Body of pancreas (tissue), 4 donors: ENCODE measurements at places on chromosomes 16 and 17. TPM values are rescaled to one million over a fixed set of nuclear protein-coding genes. Genes with fewer than 3 reads are reported as not detected.

GRCh38 chr17:45948881-45949624, 50.0 kb upstream of the STH start:
- peak; percentile 76 for DNase-seq

- no peak for DNase-seq
These were observed 8.7 kb downstream of the PPP1R9B start for GRCh38 chr17:50141745-50142110.

GRCh38 chr16:69768666-69769065, 6.5 kb downstream of the WWP2 start:
- DNase-seq, result no peak

- DNase-seq, result no peak
These were observed 697 bp downstream of the NOL11 start for GRCh38 chr17:67718325-67718941.

The EPN3 gene
- 11.9 TPM for total RNA-seq

The HYDIN gene
- 5.6 TPM for total RNA-seq

DNA sequence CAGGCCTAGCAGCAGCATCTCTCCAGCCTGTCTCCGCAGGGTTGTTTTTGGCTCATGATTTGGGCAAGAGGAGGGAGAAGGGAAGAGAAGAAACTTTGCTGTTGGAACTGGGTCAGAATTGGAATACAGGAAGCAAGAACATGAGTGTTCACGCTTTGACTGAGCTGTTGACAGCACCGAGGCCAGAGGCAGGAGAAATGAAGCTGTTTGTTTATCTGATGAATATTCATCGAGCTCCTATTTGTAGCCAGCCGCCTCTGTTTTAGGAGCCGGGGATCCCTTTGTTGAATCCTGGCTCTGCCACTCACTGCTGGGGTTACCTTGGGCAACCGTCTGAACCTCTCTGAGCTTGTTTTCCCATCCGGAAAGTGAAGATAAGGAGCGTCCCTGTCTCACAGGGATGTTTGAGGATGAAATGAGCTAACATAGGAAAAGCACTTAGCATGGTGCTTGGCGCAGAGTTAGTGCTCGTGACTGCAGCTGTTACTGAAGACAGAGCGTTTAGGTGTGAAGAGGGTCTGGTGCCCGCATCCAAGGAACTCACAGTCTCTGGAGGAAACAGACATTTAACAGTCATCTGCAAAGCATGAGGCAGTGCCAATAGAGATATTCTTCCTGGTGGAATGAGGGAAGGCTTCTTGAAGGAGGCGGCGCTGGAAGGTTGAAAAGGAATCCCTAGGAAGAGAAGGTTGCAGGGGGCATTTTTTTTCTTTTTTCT, 29.2 kb downstream of the RAP1GAP2 start:
- DNase-seq, result no peak

- no peak for DNase-seq
These were observed 21.9 kb downstream of the ADORA2B start for GRCh38 chr17:15966879-15967248.

GRCh38 chr16:82181461-82182185, 11.6 kb upstream of the MPHOSPH6 start:
- DNase-seq, result no peak

- DNase-seq, result no peak
These were observed 12.0 kb upstream of the TNRC6A start for GRCh38 chr16:24717411-24717810.

DNA sequence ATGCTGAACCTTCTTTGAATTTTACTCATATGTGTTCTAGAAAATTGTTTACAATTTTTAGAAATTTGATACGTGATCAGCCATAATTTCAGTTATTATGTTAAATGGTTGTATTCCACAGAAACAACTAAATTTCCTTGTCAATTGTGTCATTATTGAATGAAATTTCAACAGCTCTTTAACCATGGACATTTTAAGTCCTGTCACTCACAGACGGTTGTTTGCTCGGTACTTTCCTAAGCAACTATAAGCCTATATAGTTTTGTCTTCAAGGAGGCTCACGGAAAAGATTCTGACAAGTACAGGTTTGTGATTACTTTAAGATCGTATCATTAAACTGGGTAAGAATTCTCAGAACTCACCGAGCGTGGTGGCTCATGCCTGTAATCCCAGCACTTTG, 31.8 kb downstream of the SLC39A11 start:
- DNase-seq, result no peak

The PRR29 gene
- 1.6 TPM for total RNA-seq

DNA sequence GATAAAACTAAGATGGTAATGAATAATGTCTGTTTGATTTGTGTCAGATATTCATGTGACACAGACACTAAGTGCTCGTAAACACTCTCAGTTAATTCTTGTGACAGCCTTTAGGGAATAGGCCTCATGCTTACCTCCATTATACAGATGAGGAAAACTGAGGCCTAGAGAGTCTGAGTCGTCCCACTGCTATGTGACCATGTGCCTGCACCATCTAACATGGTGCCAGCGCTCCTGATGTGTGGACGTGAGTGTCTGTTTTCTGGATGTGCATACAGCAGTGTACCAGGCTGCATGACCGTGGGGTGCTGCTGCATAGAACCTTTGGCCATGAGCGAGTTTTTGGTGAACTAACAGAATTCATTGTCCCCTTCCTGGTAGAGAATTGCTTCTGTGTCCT, 61.8 kb downstream of the MPRIP start:
- DNase-seq, result no peak

DNA sequence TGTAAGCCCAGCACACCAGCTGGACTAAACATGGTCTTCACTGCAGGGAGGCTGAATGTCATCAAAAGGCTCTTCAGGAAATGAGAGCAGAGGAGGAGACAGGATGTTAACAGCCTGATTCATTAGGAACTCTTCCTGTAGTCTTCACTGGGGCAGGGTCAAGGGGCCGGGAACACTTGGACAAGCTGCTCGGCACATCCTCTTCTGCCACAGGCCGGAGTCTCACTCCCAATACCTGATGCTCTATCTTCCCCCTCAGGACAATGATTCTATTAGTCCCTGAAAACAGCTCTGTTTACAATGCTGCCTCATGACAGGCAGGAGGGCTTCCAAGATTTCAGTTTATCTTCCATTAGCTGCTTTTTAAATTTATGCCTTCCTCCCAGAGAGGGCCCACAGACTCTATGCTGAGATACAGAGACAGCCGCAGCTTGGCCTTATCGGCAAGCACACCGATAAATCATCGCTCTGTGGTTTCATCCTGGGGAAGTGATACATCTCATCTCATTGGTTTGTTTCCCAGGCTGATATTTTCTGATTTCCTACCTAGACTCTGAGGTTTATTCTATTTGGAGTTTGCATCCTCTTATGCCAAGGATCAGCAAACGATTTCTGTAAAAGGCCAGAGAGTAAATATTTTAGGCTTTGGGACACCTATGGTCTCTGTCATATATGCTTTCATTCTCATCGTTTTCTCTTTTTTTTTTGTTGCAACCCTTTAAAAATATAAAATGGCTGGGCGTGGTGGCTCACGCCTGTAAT, 214.0 kb upstream of the ASIC2 start:
- no peak for DNase-seq

GRCh38 chr17:80169784-80170500, at the start of gene CARD14:
TSS of gene CARD14 (plus strand) at chr17:80170030. CDS start at chr17:80181439, 11,409 bp downstream.
- peak; percentile 24 for DNase-seq

The NAT9 gene
- total RNA-seq, result 21.8 TPM

DNA sequence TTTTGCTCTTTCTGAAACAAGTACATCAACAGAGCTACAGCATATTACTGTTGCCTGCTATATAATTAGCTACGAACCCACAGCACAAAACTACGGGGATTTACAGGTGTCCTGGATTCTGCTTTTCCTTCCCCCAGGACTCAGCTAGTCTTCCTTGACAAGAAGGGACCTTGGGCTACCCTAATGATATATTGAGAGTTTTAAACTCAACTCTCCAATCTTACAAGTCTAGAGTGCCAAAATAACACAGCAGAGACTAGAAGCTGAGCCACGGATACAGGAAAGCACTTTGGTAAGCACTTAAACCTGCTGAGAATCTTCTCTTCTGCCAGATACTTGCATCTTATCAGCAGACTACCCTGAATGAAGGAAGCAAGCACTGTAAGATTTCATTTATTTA, 161.4 kb upstream of the C17orf78 start:
- DNase-seq, result no peak

GRCh38 chr17:77647531-77647930, 311.0 kb upstream of the TNRC6C start:
- DNase-seq, result no peak

DNA sequence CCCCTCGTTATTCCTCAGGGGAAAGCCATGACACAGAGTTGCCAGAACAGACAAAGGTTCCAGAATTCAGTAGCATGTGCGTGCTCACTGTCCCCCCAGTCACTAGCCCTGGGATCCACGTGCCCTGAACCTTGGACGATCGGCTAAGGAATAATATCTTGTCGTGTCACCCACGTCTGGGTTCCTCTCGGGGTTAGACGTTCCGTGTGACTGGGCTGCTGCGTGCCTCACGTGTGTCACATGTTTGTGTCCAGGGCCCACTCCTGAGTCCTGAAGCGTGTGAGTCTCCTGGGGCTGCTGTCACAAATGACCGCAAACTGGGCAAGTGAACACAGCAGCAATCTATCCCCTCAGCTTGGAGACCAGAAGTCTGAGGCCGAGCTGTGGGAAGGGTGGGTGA, 12.4 kb upstream of the ZNF469 start:
- DNase-seq, result no peak

DNA sequence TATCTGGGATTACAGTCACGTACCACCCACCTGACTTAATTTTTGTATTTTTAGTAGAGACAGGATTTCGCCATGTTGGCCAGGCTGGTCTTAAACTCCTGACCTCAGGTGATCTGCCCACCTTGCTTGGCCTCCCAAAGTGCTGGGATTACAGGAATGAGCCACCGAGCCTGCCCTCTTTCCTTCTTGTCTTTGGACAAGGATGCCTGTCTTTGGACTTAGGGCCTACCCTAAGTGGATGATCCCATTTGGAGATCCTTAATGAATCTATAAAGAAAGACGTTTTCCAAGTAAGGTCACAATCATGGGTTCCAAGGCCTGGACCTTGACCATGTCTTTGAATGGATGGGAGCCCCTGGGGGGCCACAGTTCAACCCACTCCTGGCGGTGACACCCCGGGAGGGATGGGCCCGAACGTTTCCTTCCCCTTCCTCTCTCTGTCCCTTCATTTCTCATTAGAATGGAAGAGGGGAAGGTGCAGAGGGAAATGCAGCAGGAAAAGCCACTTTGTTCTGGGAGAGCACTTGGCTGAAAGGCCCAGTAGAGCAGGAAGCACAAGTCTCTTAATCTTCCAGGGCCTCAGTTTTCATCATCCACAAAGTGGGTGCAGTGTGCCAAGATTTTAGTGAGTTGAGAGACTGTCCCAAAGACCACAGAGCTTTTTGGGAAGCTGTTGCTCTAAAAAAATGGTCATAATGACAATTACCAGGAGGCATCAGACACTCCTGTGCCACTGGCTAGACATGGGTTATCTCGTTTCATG, 353.3 kb downstream of the SEC14L1 start:
- DNase-seq, result peak; percentile 2

- no peak for DNase-seq
These were observed 18.4 kb downstream of the GOSR1 start for GRCh38 chr17:30495586-30495985.

GRCh38 chr17:41735744-41736143, 1.3 kb upstream of the HAP1 start:
- no peak for DNase-seq

- DNase-seq, result no peak
These were observed 76.3 kb upstream of the ZNF469 start for GRCh38 chr16:88306411-88306810.

DNA sequence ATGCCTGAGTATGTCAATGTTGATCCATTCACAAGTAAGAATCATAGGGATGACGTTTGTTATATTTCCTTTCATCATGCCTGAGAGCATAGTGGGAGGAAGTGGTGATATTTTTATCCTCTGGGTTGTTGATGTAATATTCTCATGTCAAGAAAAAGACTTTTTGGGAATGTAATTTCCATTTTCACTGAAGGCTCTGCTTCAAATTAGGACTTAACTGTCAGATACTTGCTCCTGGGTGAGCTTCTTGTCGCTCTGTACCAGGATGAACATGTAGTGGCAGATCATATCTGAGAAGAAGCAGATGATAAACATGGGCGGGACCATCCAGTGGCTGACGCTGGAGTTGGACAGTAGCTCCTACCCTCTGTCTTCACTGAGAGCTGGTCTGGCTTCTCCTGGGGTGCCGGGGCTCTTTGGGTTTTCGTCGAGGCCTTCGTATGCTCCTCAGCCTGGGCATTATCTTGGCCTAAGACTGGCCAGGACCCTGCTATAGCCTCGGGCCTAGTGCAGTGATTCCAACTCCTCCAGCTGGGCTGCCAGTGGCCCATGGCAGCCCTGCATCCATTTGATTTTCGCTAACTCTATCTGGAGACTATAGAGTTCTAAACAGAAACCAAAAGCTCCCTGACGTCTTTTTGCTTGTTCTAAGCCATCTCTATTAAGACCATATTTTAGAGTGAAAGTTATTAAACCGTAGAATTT, 19.7 kb downstream of the CYB5B start:
- no peak for DNase-seq

DNA sequence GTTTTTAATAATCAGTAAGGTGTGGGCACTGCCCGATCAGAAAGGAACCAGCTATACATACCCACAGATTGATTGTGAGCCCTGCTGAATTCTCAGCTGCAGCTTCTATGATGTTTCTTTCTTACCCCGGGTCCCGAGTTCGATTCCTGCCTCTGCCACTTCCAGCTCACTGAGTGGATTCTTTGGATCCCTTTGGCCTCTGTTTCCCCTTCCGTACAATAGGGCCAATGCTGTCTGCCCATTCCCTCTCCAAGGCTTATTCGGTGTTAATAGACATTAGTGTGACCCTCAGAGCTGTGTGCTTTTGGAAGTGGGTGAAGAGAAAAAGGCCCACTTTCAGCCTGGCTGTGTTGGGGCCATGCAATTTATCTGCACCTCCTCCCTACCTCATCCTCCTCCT, 115.8 kb downstream of the IRX5 start:
- no peak for DNase-seq

DNA sequence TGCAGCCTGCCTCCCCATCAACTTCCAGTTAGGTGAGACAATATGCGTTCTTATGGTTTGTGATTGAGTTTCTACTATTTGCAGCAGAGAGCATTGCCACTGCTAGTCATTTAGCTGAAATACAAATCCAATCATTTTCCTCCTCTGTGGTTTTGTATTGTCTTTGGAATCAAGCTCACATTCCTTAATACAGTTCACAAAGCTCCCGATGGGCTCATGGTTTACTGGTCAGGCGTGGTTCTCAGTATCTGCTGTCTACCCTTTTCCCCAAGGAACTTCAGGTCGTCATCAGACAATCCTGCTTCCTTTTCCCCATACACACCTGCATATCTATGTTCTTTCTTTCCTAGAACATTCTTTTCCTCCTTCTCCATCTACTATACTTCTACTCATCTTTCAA, 69.6 kb upstream of the GAS7 start:
- DNase-seq, result no peak

GRCh38 chr16:66070140-66070917, 296.2 kb upstream of the CDH5 start:
- peak; percentile 3 for DNase-seq

- no peak for DNase-seq
These were observed 196.0 kb downstream of the RAB11FIP4 start for GRCh38 chr17:31587462-31587861.
